H7 (cell line): ENCODE measurements at places on chromosomes 6 and 20. TPM values are rescaled to one million over a fixed set of nuclear protein-coding genes. Genes with fewer than 3 reads are reported as not detected.

The OR12D3 gene
- total RNA-seq, result not detected in 2 replicates

The PPIL6 gene
- 0.35 TPM in 1 of 2 replicates, not detected in the other for total RNA-seq

The CCDC167 gene
- 29.5 and 52.4 TPM in 2 replicates for total RNA-seq

The TSPO2 gene
- total RNA-seq, result not detected in 2 replicates

The IMPG1 gene
- total RNA-seq, result not detected in 2 replicates

The RIMS1 gene
- total RNA-seq, result 0.70 and 1.6 TPM in 2 replicates

The MYLK4 gene
- 0.03 and 0.07 TPM in 2 replicates for total RNA-seq

The MYBL2 gene
- total RNA-seq, result 76.2 and 111 TPM in 2 replicates

The BLCAP gene
- 58.9 and 72.8 TPM in 2 replicates for total RNA-seq

The SALL4 gene
- total RNA-seq, result 127 and 134 TPM in 2 replicates

The PRND gene
- 0.21 TPM in 1 of 2 replicates, not detected in the other for total RNA-seq

The PSMB9 gene
- total RNA-seq, result not detected in 2 replicates

The PPP1R3G gene
- total RNA-seq, result 0.17 and 0.48 TPM in 2 replicates

The FAM217A gene
- not detected in 2 replicates for total RNA-seq

The COQ3 gene
- total RNA-seq, result 10.1 and 11.7 TPM in 2 replicates

The CST2 gene
- total RNA-seq, result not detected in 2 replicates

The RBL1 gene
- total RNA-seq, result 17.6 and 20.5 TPM in 2 replicates

The SLC4A11 gene
- 3.1 and 4.9 TPM in 2 replicates for total RNA-seq

The OR2B6 gene
- not detected in 2 replicates for total RNA-seq

The PKHD1 gene
- 0.14 and 0.15 TPM in 2 replicates for total RNA-seq

The PTCHD4 gene
- total RNA-seq, result 0.11 and 0.17 TPM in 2 replicates

The RNASET2 gene
- total RNA-seq, result 27.8 and 41.3 TPM in 2 replicates

The SUMO4 gene
- total RNA-seq, result 0.48 and 0.87 TPM in 2 replicates

The SIGLEC1 gene
- total RNA-seq, result not detected in 2 replicates

The RRBP1 gene
- total RNA-seq, result 79.2 and 83.1 TPM in 2 replicates

The RBPJL gene
- not detected in 2 replicates for total RNA-seq

The CST4 gene
- total RNA-seq, result not detected in 2 replicates

The ACSS1 gene
- total RNA-seq, result not detected in 2 replicates

The TFAP2D gene
- total RNA-seq, result not detected in 2 replicates

The RRAGD gene
- total RNA-seq, result 16.0 and 19.8 TPM in 2 replicates

The VSX1 gene
- not detected in 2 replicates for total RNA-seq

The JAG1 gene
- total RNA-seq, result 21.9 and 30.0 TPM in 2 replicates

The TSPYL4 gene
- 8.1 and 14.9 TPM in 2 replicates for total RNA-seq

The CFAP206 gene
- total RNA-seq, result 0.14 TPM in 1 of 2 replicates, not detected in the other

The FAXC gene
- total RNA-seq, result 4.7 and 7.4 TPM in 2 replicates

The GABRR1 gene
- total RNA-seq, result 0.07 and 0.10 TPM in 2 replicates

The SLC24A3 gene
- 0.44 and 0.48 TPM in 2 replicates for total RNA-seq

The C6orf52 gene
- total RNA-seq, result 0.26 and 4.6 TPM in 2 replicates

The E2F1 gene
- total RNA-seq, result 51.8 and 57.8 TPM in 2 replicates

The LPA gene
- not detected in 2 replicates for total RNA-seq

The CPNE1 gene
- 108 and 126 TPM in 2 replicates for total RNA-seq

The BNIP5 gene
- total RNA-seq, result not detected in 2 replicates

The HRH3 gene
- total RNA-seq, result 0.85 and 1.9 TPM in 2 replicates
